ENCODE measurements at places on chromosomes 5 and 9.

DNA sequence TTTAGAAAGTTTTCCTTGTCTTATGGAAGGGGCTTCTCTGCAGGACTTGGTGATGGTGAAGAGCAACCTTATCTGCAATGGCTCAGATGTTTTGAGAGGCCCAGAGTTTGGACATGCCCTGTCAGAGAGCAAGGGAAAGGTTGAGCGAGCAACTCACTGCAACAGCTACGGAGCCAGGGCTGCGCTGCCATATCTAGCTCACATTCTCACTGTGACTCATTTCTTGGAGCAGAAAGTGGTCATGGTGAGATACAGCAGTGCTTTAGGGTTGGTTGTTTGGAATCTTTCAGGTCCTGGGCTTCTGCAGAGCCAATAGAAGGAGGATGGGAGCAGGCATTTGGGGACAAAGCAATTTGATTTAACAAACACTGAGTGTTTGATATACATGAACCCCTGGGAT, 12.3 kb downstream of the GLRA1 start:
- H3K27me3 ChIP-seq, result peaks cover 10% of the 10 kb centered on the region
- no peaks in the 10 kb centered on the region for H3K36me3 ChIP-seq
- H3K4me3 ChIP-seq, result no peak overlapping the region
- peaks cover 2% of the 10 kb centered on the region for H3K4me1 ChIP-seq
- H3K27ac ChIP-seq, result no peak overlapping the region

GRCh38 chr5:36442796-36443195, 141.1 kb upstream of the RANBP3L start:
- H3K36me3 ChIP-seq, result no peaks in the 10 kb centered on the region
- peaks cover 37% of the 10 kb centered on the region for H3K27me3 ChIP-seq
- no peak overlapping the region for H3K4me3 ChIP-seq
- no peaks in the 10 kb centered on the region for H3K4me1 ChIP-seq
- H3K27ac ChIP-seq, result no peak overlapping the region

DNA sequence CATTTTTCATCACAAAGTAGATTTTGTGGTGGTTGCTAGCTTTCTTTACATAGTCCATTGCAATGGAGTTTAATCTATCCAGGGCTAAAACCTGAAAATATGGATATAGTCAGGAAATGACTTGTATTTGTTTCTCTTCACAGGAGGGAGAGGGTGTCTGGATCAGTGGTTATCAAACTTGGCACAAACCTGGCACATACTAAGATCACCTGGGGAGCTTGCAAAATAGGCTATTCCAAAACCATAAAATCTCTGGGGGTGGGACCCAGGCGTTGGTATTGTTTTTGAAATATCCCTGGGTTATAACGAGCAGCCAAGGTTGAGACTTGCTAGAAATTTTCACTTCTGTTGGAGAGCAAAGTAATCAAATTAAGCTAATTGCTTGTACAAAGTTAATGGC, 179.9 kb downstream of the PCSK1 start:
- H3K4me1 ChIP-seq, result no peaks in the 10 kb centered on the region
- no peak for DNase-seq
- H3K27me3 ChIP-seq, result peaks cover under 1% of the 10 kb centered on the region
- H3K27ac ChIP-seq, result no peak overlapping the region
- H3K36me3 ChIP-seq, result no peaks in the 10 kb centered on the region
- H3K4me3 ChIP-seq, result no peak overlapping the region

- H3K27me3 ChIP-seq, result no peaks in the 10 kb centered on the region
- peaks cover 59% of the 10 kb centered on the region for H3K36me3 ChIP-seq
- peak; percentile 63 for DNase-seq
- H3K27ac ChIP-seq, result peak overlapping the region; percentile 99
Measured at GRCh38 chr5:134527156-134527960, 1.9 kb downstream of the JADE2 start.

GRCh38 chr9:136665111-136665703, 2.5 kb downstream of the EGFL7 start:
- H3K27ac ChIP-seq, result no peak overlapping the region
- DNase-seq, result no peak
- no peaks in the 10 kb centered on the region for H3K4me1 ChIP-seq

GRCh38 chr5:78328585-78329173, 31.7 kb upstream of the SCAMP1 start:
- H3K27ac ChIP-seq, result no peak overlapping the region
- no peak for DNase-seq
- peaks cover 24% of the 10 kb centered on the region for H3K27me3 ChIP-seq

DNA sequence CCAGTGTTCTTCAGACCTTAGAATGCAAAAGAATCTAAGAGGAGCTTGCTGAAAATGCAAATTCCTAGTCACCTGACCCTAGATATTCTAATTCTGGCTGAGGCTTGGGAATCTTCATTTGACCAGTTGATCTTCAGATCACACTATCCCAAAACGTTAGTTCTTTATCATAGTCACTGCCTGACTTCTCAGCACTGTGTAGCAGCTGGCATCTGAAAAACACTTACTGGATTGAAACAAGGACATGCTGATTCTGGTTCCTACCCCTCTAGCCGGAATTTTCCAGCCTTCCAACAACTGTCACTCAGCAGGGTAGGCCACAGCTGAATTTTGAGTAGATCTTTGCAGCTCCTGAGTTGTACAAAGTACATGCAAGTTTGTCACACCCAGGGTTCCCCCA, 72.2 kb downstream of the EBF1 start:
- H3K4me3 ChIP-seq, result no peak overlapping the region
- H3K27ac ChIP-seq, result no peak overlapping the region
- peaks cover 54% of the 10 kb centered on the region for H3K27me3 ChIP-seq
- no peaks in the 10 kb centered on the region for H3K36me3 ChIP-seq

DNA sequence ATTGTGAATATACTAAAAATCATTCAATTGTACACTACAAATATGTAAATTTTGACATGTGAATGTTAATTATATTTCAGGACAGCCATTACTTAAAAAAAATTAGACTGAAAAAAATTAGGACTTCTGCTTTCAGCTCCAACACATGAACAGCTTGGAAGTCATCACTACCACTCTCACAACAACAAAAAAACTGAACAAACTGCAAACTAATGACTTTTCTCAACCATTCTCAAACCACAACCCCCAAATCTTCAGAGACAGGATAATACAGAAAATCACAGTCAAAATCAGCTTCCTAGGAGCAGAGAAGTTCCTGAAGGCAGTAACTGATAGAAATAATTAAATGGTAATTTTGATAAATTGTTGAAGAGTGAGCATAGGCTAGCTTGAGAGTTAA, 686.4 kb downstream of the TLE1 start:
- H3K4me3 ChIP-seq, result no peak overlapping the region
- no peak for DNase-seq
- H3K36me3 ChIP-seq, result no peaks in the 10 kb centered on the region
- no peak overlapping the region for H3K27ac ChIP-seq

- no peaks in the 10 kb centered on the region for H3K36me3 ChIP-seq
- H3K4me1 ChIP-seq, result peaks cover 4% of the 10 kb centered on the region
- no peak overlapping the region for H3K4me3 ChIP-seq
- no peak for DNase-seq
- no peak overlapping the region for H3K27ac ChIP-seq
Measured at GRCh38 chr5:10278658-10279279, 28.7 kb downstream of the CCT5 start.

- peaks cover 4% of the 10 kb centered on the region for H3K36me3 ChIP-seq
- peaks cover 15% of the 10 kb centered on the region for H3K4me1 ChIP-seq
- H3K27ac ChIP-seq, result peak overlapping the region; percentile 15
- H3K27me3 ChIP-seq, result no peaks in the 10 kb centered on the region
- DNase-seq, result no peak
- H3K4me3 ChIP-seq, result no peak overlapping the region
Measured at GRCh38 chr5:139193928-139194327, 4.2 kb downstream of the SIL1 start.

DNA sequence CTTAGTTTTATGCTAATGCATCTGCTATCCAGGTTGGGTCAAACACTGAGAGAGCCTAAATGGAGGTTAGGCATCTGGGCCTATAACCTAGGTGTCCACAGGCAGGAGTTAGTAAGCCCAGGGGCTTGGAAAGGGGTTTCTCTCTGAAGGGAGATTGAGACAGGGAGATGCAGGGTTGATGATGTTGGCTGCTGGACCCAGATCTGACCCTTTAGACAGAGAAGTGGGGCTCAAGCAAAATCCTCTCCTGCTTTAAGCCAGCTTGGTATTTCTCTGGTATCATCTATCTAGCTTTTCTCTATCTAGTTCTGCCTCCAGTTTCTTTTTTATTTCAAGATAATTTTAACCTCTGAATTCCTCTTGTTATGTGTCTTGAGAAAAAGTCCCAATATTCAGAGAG, 18.3 kb upstream of the ANKRD55 start:
- no peak overlapping the region for H3K27ac ChIP-seq
- H3K4me3 ChIP-seq, result no peak overlapping the region
- no peaks in the 10 kb centered on the region for H3K4me1 ChIP-seq
- no peak for DNase-seq
- peaks cover 2% of the 10 kb centered on the region for H3K36me3 ChIP-seq
- no peaks in the 10 kb centered on the region for H3K27me3 ChIP-seq

- H3K4me3 ChIP-seq, result no peak overlapping the region
- H3K4me1 ChIP-seq, result peaks cover 17% of the 10 kb centered on the region
- no peaks in the 10 kb centered on the region for H3K36me3 ChIP-seq
- H3K27me3 ChIP-seq, result no peaks in the 10 kb centered on the region
- H3K27ac ChIP-seq, result no peak overlapping the region
Measured at GRCh38 chr5:160500786-160501779, 79.4 kb downstream of the PTTG1 start.

- DNase-seq, result no peak
- H3K4me1 ChIP-seq, result no peaks in the 10 kb centered on the region
- H3K4me3 ChIP-seq, result no peak overlapping the region
- H3K27me3 ChIP-seq, result no peaks in the 10 kb centered on the region
- H3K36me3 ChIP-seq, result no peaks in the 10 kb centered on the region
Measured at GRCh38 chr9:85884256-85884655, 56.7 kb upstream of the NAA35 start.

DNA sequence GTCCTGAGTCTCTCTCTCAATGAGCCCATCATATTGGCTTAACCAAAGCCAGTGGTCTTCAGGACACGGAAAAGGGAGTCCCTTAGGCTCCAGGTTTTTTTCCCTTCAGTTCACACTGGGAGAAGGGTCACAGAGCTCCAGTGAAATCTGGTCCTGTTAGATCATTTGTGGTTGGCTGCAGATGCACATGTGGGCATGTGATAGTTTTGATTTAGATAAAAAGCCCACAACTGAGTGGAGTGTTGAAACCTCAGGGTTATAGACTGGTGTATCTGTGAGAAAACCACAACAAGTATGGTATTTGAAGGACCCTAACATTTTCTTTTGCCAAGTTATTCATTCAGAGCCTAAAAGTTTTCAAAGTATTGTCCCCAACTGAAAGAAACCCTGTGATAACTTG, 46.7 kb downstream of the PRLR start:
- no peaks in the 10 kb centered on the region for H3K36me3 ChIP-seq
- H3K27me3 ChIP-seq, result peaks cover 47% of the 10 kb centered on the region
- H3K27ac ChIP-seq, result no peak overlapping the region
- no peaks in the 10 kb centered on the region for H3K4me1 ChIP-seq

GRCh38 chr9:133429214-133429613, 7.0 kb downstream of the ADAMTS13 start:
- peaks cover 5% of the 10 kb centered on the region for H3K36me3 ChIP-seq
- H3K27me3 ChIP-seq, result peaks cover 36% of the 10 kb centered on the region
- H3K27ac ChIP-seq, result no peak overlapping the region
- no peak for DNase-seq

DNA sequence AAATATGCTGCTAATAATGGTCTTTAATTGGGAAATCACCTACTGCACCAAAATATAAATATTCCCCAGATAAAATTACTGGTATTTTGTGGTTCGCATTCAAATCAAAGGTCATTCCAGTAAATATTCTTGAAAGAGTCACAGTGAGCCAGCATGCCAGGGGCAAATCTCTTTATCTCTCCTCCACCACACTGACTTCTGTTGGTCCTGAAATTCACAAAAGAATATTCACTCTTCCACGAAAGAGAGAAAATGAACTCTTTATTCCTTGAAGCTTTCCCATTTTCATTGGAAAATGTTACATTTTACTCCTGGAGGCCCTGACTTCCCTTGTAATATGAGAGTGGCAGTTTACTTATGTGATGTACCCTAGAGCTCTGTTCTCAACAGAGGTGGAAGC, 39.7 kb downstream of the ZNF366 start:
- H3K27me3 ChIP-seq, result peaks cover 45% of the 10 kb centered on the region
- H3K4me1 ChIP-seq, result no peaks in the 10 kb centered on the region
- no peak for DNase-seq
- H3K27ac ChIP-seq, result no peak overlapping the region

GRCh38 chr5:39235648-39236047, 16.3 kb upstream of the FYB1 start:
- no peak overlapping the region for H3K4me3 ChIP-seq
- H3K36me3 ChIP-seq, result no peaks in the 10 kb centered on the region
- no peaks in the 10 kb centered on the region for H3K27me3 ChIP-seq
- no peak for DNase-seq
- H3K4me1 ChIP-seq, result peaks cover 44% of the 10 kb centered on the region

DNA sequence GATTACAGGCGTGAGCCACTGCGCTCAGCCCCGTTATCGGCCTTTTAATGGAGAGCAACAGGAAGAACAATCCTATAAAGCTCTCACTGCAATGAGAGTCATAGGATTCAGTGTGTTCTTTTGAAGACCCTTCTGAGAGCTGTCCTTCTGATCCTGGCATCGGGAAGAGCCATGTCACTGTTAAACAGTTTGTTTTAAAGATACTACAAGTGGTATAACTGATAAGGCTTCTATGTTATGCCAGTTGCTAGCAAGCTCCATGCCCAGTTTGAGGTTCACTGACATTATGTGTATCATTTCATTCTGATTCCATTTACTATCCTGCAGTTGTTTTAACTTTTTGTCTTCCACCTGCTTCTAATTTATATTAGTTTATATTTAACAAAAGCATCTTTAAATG, 55.8 kb downstream of the GNAQ start:
- H3K36me3 ChIP-seq, result no peaks in the 10 kb centered on the region
- H3K4me3 ChIP-seq, result no peak overlapping the region
- DNase-seq, result no peak
- no peak overlapping the region for H3K27ac ChIP-seq
- H3K4me1 ChIP-seq, result peaks cover 19% of the 10 kb centered on the region

DNA sequence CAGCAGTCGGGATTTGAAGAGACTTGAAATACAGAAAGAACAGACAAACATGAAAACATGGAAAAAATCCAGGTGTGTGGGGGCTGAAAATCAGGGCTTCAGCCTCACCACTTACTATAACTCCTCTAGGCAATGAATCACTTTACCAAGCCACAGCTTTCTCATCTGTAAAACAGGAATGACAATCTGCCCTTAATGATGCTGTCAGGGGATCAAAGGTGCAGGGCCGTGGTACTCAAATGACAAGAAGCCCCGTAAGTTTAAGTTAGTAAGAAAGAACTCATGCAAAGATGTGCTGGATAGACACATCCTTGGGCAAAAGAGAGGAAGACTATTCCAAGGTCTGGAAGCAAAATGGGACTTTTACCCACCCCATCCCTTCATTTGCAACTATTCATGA, 34.7 kb downstream of the FBXW2 start:
- H3K4me3 ChIP-seq, result no peak overlapping the region
- peaks cover 27% of the 10 kb centered on the region for H3K36me3 ChIP-seq

GRCh38 chr9:35168963-35169362, 7.2 kb downstream of the UNC13B start:
- H3K27me3 ChIP-seq, result no peaks in the 10 kb centered on the region
- H3K4me1 ChIP-seq, result no peaks in the 10 kb centered on the region
- H3K36me3 ChIP-seq, result no peaks in the 10 kb centered on the region
